ENCODE measurements at places on chromosomes 16 and 17.

GRCh38 chr17:7862692-7863437 lies 5.1 kb downstream of the CYB5D1 start:
- DNase-seq, result peak; percentile 66

- no peak for DNase-seq
These were observed 127.8 kb downstream of the SDK2 start for GRCh38 chr17:73516431-73516830.

DNA sequence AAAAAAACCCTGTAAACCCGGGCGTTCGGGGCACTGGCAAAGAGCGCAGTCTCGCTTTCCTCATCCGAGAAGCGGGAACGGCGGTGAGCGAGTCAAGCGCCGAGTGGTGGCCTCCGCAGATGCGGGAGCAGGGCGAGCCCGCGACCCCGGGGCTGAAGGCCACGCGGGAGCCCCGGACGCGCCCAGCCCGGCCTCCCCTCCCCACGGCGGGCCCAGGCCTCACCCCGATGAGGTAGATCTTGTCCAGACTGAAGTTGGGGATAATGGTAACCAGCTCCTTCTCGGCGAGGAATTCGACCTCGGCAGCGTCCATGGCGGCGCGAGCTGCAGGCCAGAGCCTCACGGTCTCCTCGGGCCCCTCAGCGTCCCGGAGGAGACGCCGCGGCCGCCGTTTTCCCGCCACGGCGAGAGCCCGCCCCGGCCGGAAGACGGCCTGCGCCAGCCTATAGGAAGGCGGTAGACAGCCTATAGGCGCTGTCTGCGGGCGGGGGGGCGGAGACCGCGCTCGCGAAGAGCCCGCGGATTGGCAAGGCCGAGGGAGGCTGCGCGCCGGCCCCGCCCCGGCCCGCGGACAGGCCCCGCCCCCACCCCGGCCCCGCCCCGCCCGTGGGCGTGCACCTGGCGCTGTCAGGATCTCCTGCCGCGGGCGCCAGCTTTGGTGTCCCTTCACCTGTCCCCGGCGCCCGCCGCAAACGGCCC lies at the start of gene GINS2:
Gene GINS2 (minus strand): TSS at position 369 of the 699 bp plus-strand sequence. CDS start 56 bp downstream, at position 313.
- DNase-seq, result peak; percentile 99

GRCh38 chr17:200586-200985 lies 19.1 kb upstream of the DOC2B start:
- no peak for DNase-seq

- peak; percentile 94 for DNase-seq
These were observed 31.7 kb downstream of the CRISPLD2 start for GRCh38 chr16:84851192-84852127.

- no peak for DNase-seq
These were observed 97.9 kb downstream of the MAP2K4 start for GRCh38 chr17:12118617-12119016.
